ENCODE measurements at places on chromosomes 2 and 18. TPM values are rescaled to one million over a fixed set of nuclear protein-coding genes. Genes with fewer than 3 reads are reported as not detected.

UGT1A5 gene
- 1.3 TPM for total RNA-seq

SPP2 gene
- 146 TPM for total RNA-seq

TBR1 gene
- total RNA-seq = not detected

BOK gene
- total RNA-seq = 119 TPM

DSG2 gene
- 10.8 TPM for total RNA-seq

TNFRSF11A gene
- total RNA-seq = 0.58 TPM

SPIRE1 gene
- 5.3 TPM for total RNA-seq

PLGLB1 gene
- 111 TPM for total RNA-seq

HAUS1 gene
- 4.0 TPM for total RNA-seq

EMILIN1 gene
- total RNA-seq = 21.4 TPM

ANO7 gene
- total RNA-seq = 0.81 TPM

ASIC4 gene
- total RNA-seq = not detected

PIEZO2 gene
- total RNA-seq = 16.9 TPM

ACTR2 gene
- total RNA-seq = 61.9 TPM

DYSF gene
- total RNA-seq = 40.0 TPM

RAB17 gene
- 75.1 TPM for total RNA-seq

DCDC2C gene
- total RNA-seq = not detected

ADCY3 gene
- 2.2 TPM for total RNA-seq
